ENCODE measurements at places on chromosomes 5 and 9.

- DNase-seq = no peak
Measured at GRCh38 chr5:170701334-170701733, 82.2 kb upstream of the GABRP start.

DNA sequence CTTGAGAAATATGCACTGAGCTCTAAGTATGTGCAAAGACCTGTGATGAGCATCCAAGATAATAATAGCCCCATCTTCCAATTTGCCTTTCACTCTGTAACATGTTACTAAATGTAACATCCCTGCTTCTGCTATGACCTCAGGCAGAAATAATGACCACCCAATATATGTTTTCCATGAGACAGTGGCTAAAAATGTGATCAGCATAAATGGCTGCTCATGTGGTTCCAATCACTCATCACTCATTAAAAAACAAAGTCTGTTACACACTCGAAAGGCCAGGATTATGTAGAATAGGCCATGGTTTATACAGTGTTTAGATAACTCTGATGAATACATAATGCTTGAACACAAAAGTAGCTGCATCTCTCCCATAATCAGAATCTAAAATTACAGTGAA, 71.4 kb upstream of the MOCS2 start:
- DNase-seq = no peak

DNA sequence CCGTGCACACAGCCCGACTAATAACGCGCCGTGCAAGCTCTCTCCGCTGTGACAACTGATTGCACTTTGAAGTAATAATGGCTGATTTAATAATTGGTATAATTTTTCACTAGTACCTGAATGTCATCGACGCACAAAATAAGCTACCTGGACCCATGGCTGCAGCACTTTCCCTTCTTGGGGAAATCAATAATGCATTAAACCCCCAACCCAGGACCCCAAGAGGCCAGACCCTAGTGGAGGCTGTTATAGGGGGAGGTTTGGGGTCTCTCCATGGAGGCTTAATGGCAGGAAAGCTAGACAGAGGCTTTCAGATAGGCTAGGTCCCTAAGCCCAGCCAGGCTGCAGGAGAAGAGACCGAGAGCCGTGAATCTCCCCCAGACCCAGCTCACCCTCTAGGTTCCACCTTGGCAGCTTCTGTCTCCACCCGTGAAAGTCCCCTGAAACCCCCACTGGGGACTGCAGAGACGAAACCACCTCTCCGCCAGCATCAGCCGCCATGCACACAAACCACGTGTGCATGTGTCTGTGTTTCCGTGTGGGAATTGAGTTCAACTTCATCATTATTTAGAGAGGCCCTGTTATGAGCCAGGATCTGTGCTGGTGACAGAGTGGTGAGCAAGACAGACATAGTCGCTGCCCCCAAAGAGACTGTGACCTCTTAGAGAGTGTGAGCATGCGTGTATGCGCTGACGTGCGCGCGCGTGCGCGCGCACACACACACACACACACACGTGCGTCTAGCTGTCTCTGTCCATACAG, 168.6 kb upstream of the MVB12B start:
- DNase-seq = no peak

DNA sequence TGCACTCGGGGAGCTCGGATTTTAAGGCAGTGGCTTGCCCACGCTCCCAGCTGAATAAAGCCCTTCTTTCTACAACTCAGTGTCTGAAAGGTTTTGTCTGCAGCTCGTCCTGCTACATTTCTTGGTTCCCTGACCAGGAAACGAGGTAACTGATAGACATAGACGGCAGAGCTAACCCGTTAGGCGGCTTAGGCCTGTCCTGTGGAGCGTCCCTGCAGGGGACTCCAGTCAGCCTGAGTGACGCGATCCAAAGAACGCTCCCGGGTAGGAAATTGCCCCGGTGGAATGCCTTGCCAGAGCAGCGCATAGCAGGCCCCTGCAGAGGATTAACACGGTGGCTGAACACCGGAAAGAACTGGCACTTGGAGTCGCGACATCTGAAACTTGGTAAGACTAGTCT, 1.8 kb upstream of the SELENOP start:
- DNase-seq = no peak

DNA sequence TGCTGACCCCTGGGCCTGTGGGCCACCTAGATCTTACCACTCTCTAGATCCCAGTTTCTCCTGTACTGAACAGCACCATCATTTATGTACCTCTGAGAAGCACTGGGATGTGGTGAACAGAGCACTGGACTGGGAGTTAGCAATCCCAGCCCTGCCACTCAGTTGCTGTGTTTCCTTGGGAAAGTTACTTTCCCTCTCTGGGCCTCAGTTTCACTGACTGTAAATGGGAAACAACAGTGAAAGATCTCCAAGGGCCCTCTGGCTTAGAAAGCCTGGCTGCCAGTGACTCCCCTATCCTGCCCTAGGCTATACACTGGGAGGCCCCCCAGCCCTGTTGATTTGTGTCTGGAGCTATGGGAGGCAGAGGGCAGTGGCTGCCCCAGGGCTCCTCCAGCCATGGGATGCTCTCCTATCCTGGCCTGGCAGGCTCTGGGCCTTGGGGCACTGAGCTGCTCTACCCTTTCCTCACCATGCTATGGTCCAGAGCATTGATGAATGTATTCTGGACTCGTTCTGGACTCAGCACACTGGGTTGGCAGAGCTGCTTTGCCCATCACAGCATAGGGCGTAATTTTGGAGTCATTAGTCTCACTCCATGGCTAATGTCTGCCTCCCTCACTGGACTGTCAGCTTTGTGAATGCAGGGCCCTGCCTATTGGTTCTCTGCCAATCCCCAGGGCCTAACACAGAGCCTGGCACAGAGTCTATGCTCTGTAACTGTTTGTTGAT, 99.3 kb downstream of the RGS3 start:
- DNase-seq = no peak

DNA sequence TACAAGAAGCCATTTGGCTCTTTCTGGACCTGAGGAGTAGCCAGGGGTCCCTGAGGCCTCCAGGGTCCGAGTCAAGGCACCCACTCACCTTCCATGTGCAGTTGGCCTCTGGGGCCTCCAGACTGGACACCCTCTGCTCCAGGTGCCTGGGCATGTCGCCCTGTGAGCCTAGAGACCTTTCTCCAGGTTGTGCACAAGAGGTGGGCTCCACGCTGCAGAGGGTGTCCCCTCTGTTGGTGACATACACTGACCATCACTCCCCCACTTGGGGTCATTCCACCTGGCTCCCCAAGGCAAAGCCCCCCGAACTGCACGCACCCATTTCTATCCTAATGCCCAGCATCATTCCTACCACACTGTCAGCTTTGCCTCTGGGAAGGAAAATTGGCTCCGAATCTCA, 48.8 kb downstream of the RASGEF1C start:
- no peak for DNase-seq

DNA sequence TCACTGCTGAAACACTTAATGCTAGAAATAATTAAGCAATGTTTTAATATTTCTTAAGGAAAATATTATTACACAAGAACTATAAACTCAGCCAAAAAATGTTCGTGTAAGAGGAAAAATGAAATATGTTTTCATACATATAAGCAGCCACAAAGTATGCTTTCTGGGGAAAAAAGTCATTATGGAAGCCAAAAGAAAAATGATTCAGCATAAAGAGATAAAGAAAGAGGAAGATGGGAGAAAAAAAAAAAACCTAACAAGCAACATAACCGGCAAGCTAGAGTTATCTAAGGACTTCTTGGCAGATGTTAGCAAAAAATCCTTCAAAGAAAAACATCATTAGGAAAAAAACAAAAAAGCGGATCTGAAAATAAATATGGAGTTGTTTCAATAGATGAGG, 179.1 kb downstream of the MUSK start:
- peak; percentile 69 for DNase-seq

DNA sequence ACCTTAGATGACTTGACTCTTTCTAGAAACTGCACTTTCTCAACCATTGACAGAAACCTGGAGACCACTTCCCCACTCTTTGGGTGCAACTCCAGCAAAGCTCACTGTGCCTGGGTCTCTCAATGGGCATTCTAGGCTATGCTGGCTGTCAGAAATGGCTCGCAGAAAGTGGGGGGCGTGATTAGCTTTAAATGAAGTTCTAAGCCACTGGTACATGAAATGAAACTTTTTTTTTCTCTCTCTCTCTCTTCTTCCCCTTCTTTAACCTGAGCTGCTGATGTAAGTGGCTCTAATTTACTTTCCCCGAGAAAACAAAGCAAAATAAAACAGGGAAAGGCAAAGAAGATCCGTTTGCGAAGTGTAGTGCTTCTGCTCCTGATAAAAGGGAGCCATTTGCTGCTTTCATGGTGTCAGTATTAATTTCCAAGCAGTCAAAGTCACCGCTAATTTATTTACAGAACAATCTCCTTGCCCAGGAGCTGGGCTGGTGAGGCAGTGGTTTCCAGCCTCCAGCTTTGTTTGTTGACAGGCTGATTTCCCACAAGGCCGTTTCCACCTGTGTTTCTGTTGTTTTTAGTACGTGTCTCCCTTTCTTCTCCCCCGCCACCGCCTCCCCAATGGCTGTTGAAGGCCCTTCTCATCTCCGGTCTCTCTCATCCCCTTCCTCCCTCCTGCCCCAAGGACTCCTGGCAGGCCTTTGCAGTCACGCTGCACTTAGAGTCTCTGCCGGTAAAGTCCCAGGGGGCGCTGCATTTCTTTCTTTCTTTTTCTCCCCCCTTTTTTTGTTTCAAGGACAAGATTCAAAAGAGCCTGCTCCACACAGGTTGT, 422.9 kb downstream of the EBF1 start:
- no peak for DNase-seq

GRCh38 chr5:14915291-14915952, 43.8 kb upstream of the ANKH start:
- peak; percentile 75 for DNase-seq

DNA sequence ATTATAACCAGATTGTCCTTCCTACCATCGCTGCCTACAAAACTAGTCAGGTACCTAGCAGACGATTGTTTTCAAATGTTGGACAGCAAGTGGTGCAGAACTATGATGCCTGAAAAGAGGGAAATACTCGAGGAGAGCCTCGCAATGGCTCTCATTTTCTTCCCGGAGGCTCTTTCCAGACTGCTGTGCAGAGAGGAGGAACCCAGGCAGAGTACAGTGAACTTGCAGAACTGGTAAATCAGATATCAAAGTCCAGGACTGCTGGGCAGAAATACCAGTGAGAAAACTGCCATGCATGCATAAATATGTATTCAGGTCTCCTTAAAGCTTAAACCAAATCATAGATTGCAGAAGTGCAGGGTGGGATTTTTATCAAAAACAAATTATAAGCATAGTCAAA, 26.4 kb upstream of the UGT3A1 start:
- no peak for DNase-seq

- peak; percentile 44 for DNase-seq
Measured at GRCh38 chr5:88833371-88834130, 49.4 kb downstream of the MEF2C start.

GRCh38 chr9:133532937-133533668, 1.4 kb upstream of the ADAMTSL2 start:
- peak; percentile 22 for DNase-seq

DNA sequence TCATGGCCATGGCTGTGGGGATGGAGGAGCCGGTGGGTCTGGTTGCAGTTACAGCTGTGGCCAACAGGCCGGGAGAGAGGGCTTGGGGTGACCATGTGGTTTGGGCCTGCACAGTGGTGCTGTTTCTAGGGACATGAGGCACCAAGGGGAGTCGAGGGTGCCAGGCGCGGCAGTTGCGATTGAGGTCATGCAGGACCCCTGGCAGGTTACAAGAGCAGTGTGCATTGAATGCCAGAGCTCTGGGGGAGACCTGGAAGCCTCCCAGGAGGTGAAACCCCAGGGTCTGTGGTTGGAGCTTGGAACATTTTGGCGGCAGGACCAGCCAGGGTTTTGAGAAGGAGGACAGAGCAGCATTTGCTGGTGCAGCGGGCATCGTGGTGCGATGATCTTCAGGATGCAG, 21.7 kb downstream of the RXRA start:
- DNase-seq = no peak

DNA sequence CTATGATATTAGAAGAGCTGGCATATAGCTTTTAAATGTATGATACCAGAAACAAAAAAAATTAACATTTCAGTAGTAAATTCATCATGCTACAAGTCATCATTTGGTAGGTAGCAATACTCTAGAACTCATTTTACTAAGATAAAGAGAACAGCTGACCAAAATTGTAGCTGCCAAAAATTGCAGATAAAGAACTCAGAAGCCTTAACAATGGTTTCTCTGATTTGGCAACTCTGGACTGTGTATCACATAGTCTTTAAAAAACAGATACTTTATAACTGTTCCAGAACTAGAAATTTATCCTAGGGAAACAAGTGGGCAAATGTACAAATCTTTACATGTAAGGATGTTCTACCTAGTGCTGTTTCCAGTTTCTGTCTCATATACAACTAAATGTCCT, 33.9 kb downstream of the ZFR start:
- DNase-seq = no peak

DNA sequence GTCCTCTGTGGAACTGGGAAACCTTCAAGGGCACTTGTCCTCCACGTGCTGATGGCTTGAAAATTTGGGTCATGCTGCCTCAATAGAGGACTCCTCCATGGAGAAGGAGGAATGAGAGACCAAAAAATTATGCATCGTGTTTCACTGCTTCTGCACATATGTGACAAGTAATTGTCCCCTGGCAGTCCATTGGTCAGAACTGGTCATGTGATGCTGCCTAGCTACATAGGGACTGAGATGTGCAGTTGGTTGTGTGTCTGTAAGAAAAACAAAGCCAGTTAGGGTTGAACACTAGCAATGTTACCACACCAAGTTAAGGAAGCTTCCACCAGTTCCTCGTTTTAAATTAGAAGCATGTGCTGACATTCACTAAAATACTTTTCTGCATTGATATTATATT, 201.9 kb upstream of the ANKH start:
- no peak for DNase-seq

GRCh38 chr9:99127356-99128132, 22.6 kb downstream of the TGFBR1 start:
- DNase-seq = peak; percentile 84

DNA sequence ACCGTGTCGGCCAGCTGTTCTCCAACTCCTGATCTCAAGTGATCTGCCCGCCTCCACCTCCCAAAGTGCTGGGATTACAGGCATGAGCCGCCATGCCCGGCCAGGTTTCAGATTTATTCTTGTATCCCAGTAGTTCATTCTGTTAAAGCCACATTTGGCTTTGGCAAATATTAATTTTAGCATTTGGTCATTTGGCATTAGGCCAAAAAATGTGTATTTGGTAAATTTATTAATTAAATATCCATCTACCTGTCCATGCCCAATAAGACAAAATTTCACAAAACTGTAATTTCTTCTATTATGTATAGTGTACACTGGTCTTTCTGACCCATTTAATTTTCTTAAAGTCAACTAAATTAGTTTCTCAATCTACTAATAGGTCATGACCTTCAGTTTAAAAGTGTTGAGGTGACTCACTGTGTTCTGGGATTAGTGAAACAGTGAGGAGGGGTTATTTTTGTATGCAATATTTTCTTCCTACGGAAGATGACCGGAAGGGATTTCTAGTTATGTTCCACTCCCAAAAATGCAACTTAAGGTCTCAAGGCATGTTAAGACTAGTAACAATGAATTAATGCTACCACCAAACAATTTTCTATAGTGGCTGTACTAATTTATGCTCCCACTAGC, 21.0 kb downstream of the OSTF1 start:
- DNase-seq = peak; percentile 29

- DNase-seq = peak; percentile 94
Measured at GRCh38 chr9:87290241-87291052, 207.2 kb upstream of the DAPK1 start.

- no peak for DNase-seq
Measured at GRCh38 chr9:123064716-123065115, 31.2 kb downstream of the GPR21 start.
